ENCODE measurements at places on chromosomes 6 and 20.

DNA sequence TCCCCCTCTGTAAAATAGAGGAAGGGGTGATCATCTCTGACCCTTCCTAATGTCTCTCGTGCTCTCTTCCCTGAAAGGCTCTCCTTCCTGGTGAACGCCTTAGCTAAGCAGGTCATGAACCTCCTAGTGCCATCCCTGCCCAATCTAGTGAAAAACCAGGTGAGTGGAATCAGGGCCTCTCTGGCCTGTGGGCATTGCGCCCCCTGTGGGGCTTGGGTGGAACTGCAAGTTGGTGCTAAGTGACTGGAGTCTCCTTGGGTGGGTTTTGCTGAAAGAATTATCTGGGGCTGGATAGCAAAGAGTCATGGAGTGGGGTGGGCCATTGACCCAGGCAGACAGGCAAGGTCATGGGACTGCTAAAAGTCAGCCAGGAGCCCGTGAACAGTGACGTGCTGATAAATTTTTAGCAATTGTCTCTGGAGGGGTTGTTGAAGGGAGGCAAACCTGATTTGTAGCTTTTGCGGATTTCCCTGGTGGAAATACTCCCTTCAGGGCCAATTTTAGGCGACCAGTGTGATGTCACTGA lies 8.9 kb downstream of the BPIFB1 start:
- DNase-seq, result peak; percentile 33

- DNase-seq, result peak; percentile 53
Observed at GRCh38 chr6:14211562-14211942, 94.0 kb downstream of the CD83 start.

- DNase-seq, result no peak
Observed at GRCh38 chr20:60806354-60806753, 445.7 kb upstream of the CDH4 start.

DNA sequence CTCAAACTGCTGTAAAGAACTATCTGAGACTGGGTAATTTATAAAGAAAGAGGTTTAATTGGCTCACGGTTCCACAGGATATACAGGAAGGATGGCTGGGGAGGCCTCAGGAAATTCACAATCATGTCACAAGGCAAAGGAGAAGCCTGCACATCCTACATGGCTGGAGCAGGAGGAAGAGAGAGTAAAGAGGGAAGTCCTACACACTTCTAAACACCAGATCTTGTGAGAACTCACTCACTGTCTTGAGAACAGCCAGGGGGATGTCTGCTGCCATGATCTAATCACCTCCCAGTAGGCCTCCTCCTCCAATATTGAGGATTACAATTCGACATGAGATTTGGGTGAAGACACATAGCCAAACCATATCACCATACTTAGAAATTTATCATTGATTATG lies 1307.0 kb upstream of the GJE1 start:
- DNase-seq, result no peak

GRCh38 chr6:107070686-107071085 lies 42.7 kb downstream of the MTRES1 start:
- no peak for DNase-seq

DNA sequence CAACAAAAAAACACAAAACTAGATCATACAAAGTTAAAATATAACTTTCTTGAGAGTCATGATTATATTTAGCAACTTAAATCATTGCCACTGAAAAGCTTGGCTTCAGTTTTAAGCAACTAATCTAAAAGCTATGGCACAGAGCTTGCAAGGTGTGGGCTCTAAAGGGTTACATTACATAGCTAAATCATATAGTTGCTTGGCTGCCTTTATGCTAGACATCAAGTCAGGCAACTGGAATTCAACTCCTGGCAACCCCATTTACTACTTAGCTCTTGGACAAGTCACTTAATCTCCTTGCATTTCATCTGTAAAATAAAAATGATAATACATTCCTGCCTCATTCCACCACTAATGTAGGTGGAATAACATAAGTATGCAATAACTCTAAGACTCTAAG lies 40.9 kb upstream of the GCM1 start:
- no peak for DNase-seq

GRCh38 chr6:28370440-28370839 lies 20.7 kb downstream of the ZKSCAN3 start:
- no peak for DNase-seq

- DNase-seq, result no peak
Observed at GRCh38 chr20:46261456-46262253, 46.6 kb downstream of the CDH22 start.

- DNase-seq, result no peak
Observed at GRCh38 chr6:167855825-167856425, 29.2 kb downstream of the AFDN start.

DNA sequence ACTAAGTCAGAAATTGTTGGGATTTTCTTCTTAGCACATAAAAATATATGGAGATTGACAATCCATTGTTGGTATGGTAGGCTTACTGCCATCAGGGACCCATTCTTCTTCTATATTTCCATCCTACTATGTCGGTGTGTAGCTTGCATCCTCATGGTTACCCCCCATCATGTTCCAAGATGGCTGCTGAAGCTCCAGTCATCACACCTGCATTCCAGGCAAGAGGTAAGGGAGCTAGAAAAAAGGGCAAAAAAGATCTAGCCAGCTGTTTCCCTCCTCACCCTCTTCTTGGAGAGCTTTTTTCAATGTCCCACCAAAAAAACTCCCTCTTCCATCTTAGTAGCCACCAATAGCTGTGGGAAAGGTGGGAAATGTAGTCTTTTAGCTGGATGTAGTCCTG lies 13.6 kb downstream of the SLC2A10 start:
- no peak for DNase-seq

GRCh38 chr6:97812940-97813339 lies 529.9 kb upstream of the MMS22L start:
- no peak for DNase-seq

DNA sequence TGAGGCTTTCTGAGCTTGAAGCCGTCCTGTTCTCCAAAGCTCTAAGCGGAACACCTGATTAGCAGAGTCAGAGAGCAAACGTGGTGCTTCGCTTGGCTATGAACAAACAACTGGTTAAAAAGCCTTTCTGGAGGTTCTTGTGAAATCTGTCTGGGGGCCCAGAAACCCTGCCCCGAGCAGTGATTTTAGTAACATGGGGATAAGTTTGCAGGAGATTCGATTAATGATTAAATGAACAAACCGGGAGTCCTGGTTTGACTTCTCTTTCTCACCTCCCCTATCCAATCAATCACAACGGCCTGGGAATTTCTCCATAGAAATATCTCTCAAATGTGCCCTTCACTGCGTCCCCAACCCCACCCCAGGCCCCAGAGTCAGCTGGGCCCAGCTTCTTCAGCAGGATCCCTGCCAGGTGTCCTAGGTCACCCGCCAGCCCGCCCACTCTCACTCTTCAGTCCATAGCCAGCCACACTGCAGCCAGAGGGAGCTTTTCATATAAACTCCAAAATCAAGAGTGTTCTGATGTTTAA lies 43.6 kb downstream of the ZDHHC14 start:
- no peak for DNase-seq

- no peak for DNase-seq
Observed at GRCh38 chr6:158836625-158837311, 17.6 kb upstream of the EZR start.

- DNase-seq, result no peak
Observed at GRCh38 chr20:12838261-12838866, 170.4 kb upstream of the SPTLC3 start.

DNA sequence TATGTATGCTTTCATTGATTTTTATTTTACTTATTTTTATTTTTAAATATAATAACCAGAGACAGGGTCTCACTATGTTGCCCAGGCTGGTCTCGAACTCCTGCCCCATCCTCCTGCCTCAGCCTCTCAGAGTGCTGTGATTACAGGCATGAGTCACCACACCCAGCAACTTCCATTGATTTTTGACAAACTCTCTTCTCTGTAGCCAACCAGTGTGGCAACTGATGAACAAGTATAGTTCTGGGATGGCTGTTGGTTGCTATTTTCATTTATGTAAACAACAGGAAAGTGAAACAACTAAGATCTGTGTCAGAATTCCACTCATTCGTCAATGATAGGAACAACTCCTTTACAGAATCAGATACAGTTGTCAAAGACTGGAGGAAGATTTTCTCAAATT lies 356.7 kb upstream of the JARID2 start:
- DNase-seq, result no peak

DNA sequence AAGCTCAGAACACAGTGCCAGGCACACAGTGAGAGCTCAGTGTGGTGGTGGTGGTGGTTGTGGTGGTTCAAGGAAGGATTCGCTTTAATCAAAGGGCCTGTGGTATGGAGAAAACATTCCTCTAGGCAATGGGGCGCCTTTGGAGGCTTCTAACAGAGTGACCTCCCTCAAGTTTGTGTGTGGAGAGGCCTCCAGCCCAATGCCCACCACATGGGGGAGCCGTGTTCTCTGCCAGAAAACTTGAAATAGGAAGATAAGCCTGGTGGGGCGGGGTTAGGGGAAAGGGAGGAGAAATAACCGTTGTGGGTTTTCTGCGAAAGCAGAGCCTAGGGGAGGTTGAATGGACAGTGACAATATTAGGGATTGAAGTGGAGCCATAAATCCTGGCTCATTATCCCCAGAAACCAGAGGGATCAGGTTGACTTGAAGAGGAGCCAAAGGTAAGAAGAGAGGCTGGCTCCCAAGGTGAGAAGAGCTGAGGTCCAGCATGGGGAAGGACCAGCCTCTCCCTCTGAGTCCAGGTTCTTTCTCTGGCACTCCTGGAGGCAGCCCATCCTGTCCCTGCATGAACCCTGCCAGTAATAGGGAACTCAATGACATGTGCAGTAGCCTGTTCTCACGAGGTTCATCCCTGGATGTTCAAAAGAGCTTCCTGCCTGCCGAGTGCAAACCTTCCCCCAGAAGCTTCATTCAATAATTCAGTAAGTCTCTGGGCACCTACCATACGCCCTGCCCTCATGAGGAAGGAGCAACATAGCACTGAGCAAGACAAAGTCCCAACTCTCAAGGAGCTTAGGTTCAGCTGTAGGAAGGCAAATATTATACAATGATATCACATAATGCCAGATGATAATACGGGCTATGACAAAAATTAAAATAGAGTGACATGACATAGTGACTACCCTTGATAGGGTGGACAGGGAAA lies 51.4 kb downstream of the TGM2 start:
- DNase-seq, result no peak

GRCh38 chr20:4150070-4150441 lies 134.7 kb upstream of the RNF24 start:
- no peak for DNase-seq

DNA sequence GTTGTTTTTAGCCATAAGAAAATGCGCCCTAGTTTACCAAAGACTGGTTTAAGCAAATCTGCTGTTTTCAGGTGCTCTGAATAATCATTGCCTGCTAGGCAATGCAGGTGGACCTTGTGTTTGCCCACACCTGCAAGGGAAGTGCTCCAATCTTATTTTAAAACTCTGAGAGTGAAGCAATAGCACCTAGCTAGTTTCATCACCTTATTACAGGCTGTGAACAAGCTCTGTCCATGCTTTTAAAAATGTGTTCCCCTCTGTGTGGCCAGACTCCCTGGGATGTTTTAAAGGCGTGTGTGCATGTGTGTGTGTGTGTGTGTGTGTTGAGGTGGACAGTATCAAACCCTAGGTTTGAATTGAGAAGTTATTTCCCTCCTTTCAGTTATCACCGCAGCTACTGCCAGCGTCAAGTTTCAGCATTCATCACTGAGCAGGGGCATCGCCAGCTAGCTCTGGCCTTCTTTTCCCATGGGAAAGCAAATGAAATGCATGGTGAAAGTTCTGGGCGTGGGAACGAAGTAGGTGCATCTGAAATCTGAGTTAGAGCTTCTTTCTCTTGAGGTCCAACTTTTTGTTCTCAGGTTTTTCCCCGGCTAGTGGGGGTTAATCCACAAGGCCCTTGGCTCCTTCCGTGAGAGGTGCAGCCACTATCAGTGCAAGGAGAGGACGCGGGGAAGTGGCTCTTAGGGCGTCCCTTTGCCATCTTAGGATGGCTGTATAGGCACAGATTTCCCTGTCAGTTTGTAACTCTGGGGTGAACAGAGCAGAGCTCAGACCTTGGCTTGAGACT lies 30.8 kb downstream of the DUSP22 start:
- DNase-seq, result peak; percentile 39

GRCh38 chr20:38202153-38202981 lies 37.3 kb upstream of the TGM2 start:
- DNase-seq, result no peak

GRCh38 chr6:68758559-68758958 lies 123.5 kb downstream of the ADGRB3 start:
- DNase-seq, result no peak

DNA sequence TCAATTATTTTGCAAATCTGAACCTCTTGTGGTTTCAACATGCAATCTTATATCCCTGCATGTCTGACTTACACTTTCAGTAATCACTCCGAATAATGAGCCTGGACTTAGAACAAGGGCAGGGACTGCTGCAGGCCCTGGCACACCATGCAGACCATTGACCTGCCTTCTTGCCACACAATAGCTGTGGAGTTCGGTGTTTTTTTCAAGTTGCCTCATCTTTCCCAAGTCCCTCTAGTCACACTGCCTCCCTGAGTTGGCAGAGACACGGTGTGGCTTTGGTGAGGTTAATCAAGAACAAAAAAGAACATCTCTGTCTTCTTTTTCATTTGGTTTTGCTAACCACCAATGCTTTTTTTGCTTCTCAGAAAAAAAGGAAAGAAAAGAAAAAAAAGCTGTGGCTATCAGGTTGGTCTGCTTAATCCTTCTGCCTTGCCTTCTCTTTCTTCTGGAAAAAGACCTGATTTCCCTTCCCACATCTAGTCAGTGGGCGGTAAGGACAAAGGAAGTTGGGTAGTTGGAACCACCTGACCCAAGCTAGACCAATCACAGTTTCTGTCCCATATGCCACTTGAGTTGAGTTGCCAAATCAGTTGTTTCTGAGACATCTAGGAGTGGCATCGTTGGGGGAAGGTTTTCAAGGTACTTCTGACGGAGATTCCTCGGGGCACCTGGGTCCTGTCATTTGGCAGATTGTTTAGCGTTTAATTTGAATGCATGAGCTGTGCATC lies 55.9 kb upstream of the TASP1 start:
- DNase-seq, result no peak

DNA sequence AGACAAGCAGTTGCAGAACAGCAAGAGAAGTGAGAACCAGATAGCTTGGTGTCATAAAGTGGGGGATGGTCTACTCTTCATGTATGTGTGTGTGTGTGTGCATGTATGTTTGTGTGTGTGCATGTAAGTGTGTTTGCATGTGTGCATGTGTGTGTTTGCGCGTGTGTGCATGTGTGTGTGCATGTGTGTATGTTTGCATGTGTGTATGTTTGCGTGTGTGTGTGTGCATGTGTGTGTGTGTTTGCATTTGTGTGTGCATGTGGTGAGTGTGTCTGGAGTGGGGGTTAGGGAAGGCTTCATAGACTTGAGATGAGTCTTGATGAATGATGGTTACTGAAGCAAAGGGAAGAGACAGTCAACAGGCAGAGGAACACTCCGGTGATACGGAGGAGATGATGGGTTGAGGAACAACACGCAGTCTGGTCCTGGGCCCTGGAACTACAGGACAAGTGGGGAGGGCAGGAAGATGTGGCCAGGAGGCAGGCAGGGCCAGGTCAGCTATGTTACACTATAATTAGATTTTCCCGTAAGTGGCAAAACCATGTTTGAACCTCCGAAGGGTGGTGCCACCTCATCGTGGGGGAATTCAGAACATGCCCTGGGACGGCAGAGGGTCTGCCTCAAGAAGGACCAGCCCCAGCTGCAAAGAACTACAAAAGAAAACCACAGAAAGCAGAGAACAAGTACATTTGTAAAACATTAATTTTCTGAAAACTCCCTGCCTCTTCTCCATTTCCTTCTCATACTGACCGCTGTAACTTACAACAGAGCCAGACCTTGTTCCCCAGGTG lies 38.7 kb upstream of the PDE10A start:
- DNase-seq, result no peak

GRCh38 chr20:4330011-4330410 lies 314.7 kb upstream of the RNF24 start:
- DNase-seq, result no peak

All from transverse colon (tissue), 4 donors.